ENCODE measurements at places on chromosomes 6 and 20. TPM values are rescaled to one million over a fixed set of nuclear protein-coding genes. Genes with fewer than 3 reads are reported as not detected.

Gene CD109
- total RNA-seq: 20.7 TPM

Gene CSE1L
- 290 TPM for total RNA-seq

DNA sequence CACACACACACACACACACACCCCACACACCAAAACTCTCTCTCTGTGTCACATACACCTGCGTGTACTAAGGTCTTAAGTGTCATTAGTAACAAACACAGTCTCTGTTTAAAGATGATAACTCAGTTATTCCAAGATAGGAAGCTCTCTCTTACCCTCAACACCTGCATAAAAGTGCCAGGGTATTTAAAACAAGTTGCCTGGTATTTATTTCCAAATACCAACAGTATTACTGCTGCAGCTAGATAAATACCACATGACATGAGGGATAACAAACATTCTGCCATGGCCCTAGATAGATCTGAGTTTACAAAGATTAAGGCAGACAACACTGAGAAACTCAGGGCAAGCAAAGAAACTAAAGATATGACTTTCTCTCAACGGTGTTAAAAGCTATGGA is 118.5 kb downstream of the SIM1 start:
- no peak for DNase-seq

Gene TRIM31
- not detected for total RNA-seq

Gene SLC17A2
- total RNA-seq: not detected

Gene SLC22A2
- not detected for total RNA-seq

Gene ETV7
- 0.82 TPM for total RNA-seq

- no peak for DNase-seq
Measured at GRCh38 chr6:22296067-22296466, 769 bp downstream of the PRL start.

DNA sequence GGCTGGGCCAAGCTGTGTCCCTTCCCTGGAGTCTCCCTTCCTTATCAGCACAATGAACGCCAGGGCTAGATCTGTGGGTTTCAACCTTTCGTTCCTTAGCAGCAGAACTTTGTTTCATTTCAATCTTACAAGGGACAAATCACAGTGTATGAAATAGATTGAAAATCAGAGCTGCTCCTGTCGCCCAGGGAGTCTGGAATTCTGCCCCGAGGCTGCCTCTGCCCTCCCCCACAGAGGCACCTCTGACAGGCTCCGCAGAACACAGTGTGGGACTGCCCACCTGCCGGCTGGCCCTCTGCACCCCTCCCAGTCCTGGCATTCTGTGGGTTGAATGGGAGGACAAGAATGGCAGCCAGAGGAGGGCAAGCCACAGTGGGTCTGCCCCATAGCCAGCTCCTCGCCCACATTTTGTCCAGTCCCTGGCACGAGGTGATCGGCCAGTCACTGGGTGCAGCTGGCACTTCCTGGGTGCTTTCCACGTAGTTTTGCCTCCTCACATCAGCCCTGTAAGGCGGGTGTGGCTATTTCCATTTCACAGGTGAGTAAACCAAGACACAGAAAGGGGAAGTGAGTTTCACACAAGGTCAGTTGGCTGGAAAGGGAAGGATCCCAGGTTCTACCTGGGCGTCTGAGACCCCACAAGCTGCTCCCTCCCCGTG is 26.1 kb downstream of the MANBAL start:
- DNase-seq: no peak

DNA sequence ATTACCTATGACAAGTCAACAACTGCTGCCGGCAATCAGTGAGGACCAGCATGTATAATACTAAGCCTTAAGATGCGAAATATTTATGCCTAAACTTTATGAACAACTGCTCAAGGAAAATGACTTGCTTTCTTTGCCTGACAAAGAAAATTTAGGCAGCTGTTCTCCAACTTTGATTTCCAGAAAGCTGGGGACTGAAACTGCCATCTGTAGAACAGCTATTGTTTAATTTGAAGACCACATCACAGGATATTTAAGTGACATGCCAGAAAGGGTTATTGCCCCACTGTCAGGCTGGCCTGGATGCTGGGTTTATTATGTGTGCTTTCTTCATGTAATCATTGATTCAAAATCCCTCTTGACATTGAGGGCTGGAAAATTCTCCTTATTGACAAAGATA is 153.9 kb upstream of the ENPP5 start:
- no peak for DNase-seq

Gene CFAP61
- not detected for total RNA-seq

- no peak for DNase-seq
Measured at GRCh38 chr6:45801471-45802289, 214.0 kb downstream of the CLIC5 start.

DNA sequence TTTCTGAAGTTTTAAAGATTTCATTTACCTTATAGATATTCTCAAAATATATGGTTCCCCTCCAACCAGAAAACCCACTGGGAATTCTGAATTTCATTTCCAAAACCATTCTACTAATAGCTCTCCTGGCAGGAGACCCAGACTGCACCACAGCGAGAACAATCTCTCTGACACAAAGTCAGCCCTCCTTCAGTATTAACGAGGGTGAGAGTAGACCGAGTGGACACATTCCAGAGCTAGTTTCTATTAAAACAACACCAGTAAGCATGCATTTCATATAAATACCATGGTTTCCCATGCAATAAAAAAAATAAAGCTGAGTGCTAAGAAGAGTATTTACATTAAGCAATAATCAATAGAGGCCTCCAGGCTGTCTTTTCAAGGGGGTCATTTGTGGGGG is 899.6 kb upstream of the SLC35B3 start:
- DNase-seq: no peak

Gene MYCT1
- total RNA-seq: not detected

Gene ULBP3
- total RNA-seq: 2.9 TPM

GRCh38 chr6:21772884-21773575 is 179.5 kb downstream of the SOX4 start:
- no peak for DNase-seq

All from MG63 (cell line).